ENCODE measurements at places on chromosomes 5 and 9. TPM values are rescaled to one million over a fixed set of nuclear protein-coding genes. Genes with fewer than 3 reads are reported as not detected.

CATSPER3 gene
- 0.13 TPM for total RNA-seq

CKMT2 gene
- not detected for total RNA-seq

PCYOX1L gene
- 8.6 TPM for total RNA-seq

FOXI1 gene
- not detected for total RNA-seq

FLT4 gene
- total RNA-seq = 2.6 TPM

SLC6A18 gene
- not detected for total RNA-seq

KLF4 gene
- 38.7 TPM for total RNA-seq

RLN1 gene
- not detected for total RNA-seq

IFNA21 gene
- not detected for total RNA-seq

SLC36A3 gene
- total RNA-seq = not detected

GMCL2 gene
- not detected for total RNA-seq

TRIM7 gene
- 2.9 TPM for total RNA-seq

NIM1K gene
- total RNA-seq = 0.21 TPM

GRM6 gene
- not detected for total RNA-seq

TAF11L10 gene
- total RNA-seq = not detected

RARS1 gene
- total RNA-seq = 97.5 TPM

ADCY2 gene
- 0.25 TPM for total RNA-seq

CDC42SE2 gene
- 36.6 TPM for total RNA-seq

SLC24A2 gene
- not detected for total RNA-seq

DIRAS2 gene
- total RNA-seq = 2.8 TPM

PLPPR1 gene
- total RNA-seq = not detected

CDH18 gene
- not detected for total RNA-seq

GABRA6 gene
- total RNA-seq = not detected

LECT2 gene
- not detected for total RNA-seq

TTC23L gene
- under 0.01 TPM for total RNA-seq

ARHGEF39 gene
- 1.2 TPM for total RNA-seq

SLIT3 gene
- total RNA-seq = 5.0 TPM

CAMK4 gene
- 0.75 TPM for total RNA-seq

ELP1 gene
- total RNA-seq = 28.1 TPM

FOXD1 gene
- total RNA-seq = 14.7 TPM

FUT7 gene
- total RNA-seq = not detected

CDX1 gene
- total RNA-seq = 0.33 TPM
